B cell (primary cell): ENCODE measurements at places on chromosomes 2 and 18. TPM values are rescaled to one million over a fixed set of nuclear protein-coding genes. Genes with fewer than 3 reads are reported as not detected.
A peak's percentile ranks its signal among the peaks of the same experiment; 100 is the strongest.

Gene CASP10
- polyA plus RNA-seq = 13.7 and 16.0 TPM in 2 replicates

Gene ANKRD62
- polyA plus RNA-seq = not detected in 2 replicates

Gene GTF2A1L
- not detected in 2 replicates for polyA plus RNA-seq

Gene INPP5D
- polyA plus RNA-seq = 144 and 152 TPM in 2 replicates

Gene COL4A3
- 18.4 and 33.4 TPM in 2 replicates for polyA plus RNA-seq

Gene GNLY
- polyA plus RNA-seq = 3.9 and 18.1 TPM in 2 replicates

DNA sequence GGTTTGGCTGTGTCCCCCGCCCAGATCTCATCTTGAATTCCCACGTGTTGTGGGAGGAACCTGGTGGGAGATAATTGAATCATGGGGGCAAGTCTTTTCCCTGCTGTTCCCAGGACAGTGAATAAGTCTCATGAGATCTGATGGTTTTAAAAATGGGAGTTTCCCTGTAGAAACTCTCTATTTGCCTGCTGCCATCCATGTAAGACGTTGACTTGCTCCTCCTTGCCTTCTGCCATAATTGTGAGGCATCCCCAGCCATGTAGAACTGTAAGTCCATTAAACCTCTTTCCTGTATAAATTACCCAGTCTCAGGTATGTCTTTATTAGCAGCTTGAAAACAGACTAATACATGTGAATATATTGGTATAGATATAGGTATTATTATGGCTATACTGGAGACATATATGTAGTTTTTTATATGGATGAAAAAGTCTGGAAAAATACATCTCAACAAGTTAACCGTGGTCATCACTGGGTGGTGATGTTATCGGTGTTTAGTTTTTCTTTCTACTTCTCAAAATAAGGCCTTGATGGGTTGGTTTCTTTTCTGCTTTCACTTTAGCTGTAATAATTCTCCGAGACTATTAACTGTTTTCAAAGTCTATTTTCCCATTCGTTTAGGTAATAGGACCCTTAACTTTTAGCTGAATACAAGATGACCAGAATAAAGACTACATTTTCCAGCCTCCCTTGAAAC lies 39.1 kb upstream of the NCOA1 start:
- no peaks in the 10 kb centered on the region for H3K36me3 ChIP-seq
- no peak overlapping the region for H3K27ac ChIP-seq
- no peaks in the 10 kb centered on the region for H3K27me3 ChIP-seq
- no peaks in the 10 kb centered on the region for H3K4me1 ChIP-seq
- DNase-seq = no peak
- H3K4me3 ChIP-seq = no peak overlapping the region

GRCh38 chr2:191150600-191151330 lies at the start of gene STAT4:
Gene STAT4, minus strand, starts transcription at chr2:191150994. Its CDS starts 2,791 bp downstream, at chr2:191148203.
- no peaks in the 10 kb centered on the region for H3K36me3 ChIP-seq
- H3K4me1 ChIP-seq = peaks cover 16% of the 10 kb centered on the region
- peak within 1 kb of the TSS; percentile 97 for H3K4me3 ChIP-seq
- H3K27me3 ChIP-seq = no peaks in the 10 kb centered on the region
- H3K27ac ChIP-seq = peak within 1 kb of the TSS; percentile 53

DNA sequence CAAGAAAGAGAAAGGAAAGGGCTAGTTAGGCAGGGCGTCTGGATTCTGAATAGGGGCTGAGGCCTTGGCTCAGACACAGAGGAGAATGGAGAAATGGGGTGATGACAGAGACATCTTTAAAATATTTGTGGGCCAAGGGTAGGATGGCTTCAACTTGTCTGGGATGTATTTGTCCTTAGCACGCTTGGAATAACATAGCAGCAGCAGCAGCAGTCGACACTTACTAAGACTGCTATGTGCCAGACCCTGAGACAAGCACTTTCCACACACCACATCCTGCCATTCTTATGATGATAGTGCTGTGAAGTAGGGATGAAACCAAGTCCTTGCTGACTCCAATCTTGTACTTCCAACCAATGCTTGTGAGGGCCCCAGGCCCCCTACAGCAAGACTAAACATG lies 2.6 kb downstream of the IL1RL1 start:
- DNase-seq = no peak
- no peak overlapping the region for H3K27ac ChIP-seq
- H3K36me3 ChIP-seq = no peaks in the 10 kb centered on the region
- no peaks in the 10 kb centered on the region for H3K4me1 ChIP-seq

DNA sequence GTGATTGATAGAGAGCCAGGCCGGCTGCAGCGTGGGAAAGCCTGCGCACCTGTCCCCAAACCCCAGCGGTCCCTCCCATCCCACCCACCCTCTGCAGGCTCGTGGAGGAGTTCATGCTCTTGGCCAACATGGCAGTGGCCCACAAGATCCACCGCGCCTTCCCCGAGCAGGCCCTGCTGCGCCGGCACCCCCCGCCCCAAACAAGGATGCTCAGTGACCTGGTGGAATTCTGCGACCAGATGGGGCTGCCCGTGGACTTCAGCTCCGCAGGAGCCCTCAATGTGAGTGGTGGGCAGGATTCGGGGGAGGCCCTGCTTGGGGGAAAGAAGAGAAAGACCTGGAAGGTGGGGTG lies 48.9 kb upstream of the ALPP start:
- no peak overlapping the region for H3K27ac ChIP-seq
- H3K36me3 ChIP-seq = peaks cover 5% of the 10 kb centered on the region
- DNase-seq = no peak
- H3K4me1 ChIP-seq = no peaks in the 10 kb centered on the region
- no peak overlapping the region for H3K4me3 ChIP-seq

DNA sequence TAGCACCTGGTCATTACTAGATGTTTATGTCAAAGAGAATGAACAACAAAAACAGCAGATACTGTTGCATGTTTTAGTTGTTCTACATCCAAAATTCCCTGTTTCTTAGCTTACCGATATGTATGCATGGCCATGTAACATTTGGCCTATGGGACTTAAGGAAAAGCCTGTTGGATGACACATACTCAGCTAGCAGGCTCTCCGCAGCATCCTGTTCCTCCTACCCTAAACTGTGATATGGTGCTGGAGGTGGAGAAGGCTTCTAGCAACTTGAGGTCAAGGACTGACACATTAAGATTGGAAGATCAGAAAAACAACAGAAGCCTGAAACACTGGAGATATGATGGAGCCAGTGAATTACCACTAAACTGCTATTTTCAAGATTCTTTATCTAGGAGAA lies 537.8 kb downstream of the LRRTM4 start:
- H3K27me3 ChIP-seq = no peaks in the 10 kb centered on the region
- H3K36me3 ChIP-seq = no peaks in the 10 kb centered on the region
- H3K4me1 ChIP-seq = no peaks in the 10 kb centered on the region
- no peak overlapping the region for H3K27ac ChIP-seq

DNA sequence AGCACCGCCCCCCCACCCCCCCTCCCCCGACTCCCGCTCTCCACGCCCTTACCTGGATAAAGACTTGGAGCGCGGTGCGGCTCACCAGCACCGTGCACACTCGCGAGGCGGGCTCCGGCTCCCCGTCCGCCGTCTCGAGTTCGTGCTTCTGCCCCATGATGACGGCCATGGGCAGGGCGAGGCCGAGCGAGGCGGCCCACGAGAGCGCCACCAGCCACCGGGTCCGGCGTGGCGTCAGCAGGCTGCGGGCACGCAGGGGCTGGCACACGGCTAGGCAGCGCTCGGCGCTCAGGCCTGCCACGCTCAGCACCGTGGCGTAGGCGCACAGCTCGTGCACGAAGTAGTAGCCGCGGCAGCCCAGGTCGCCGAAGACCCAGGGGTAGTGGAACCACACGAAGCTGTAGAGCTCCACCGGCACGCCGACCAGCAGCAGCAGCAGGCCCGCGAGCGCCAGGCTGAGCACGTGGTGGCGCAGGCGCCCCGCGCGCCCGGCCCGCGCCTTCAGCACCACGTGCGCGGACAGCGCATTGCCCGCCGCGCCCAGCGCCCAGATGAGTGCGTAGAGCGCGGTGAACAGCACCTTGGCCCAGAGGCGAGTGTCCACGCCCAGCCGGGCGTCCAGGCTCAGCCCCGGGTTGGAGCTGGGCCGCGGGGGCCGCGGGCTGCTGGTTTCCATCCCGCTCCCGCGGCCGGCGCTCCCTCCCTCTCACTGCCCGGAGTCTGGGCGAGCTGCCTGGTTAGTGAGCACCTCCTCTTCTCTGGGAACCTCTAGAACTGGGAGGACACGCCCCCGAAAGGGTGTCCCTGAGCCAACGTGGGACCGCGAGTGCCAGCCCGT lies at the start of gene NTSR2:
NTSR2 (minus strand) TSS at position 742 of the 838 bp plus-strand sequence; CDS start at position 676, 66 bp downstream.
- peak; percentile 41 for DNase-seq
- H3K27ac ChIP-seq = no peak within 1 kb of the TSS
- H3K4me1 ChIP-seq = peaks cover 6% of the 10 kb centered on the region
- no peak within 1 kb of the TSS for H3K4me3 ChIP-seq
- H3K27me3 ChIP-seq = peaks cover 5% of the 10 kb centered on the region

DNA sequence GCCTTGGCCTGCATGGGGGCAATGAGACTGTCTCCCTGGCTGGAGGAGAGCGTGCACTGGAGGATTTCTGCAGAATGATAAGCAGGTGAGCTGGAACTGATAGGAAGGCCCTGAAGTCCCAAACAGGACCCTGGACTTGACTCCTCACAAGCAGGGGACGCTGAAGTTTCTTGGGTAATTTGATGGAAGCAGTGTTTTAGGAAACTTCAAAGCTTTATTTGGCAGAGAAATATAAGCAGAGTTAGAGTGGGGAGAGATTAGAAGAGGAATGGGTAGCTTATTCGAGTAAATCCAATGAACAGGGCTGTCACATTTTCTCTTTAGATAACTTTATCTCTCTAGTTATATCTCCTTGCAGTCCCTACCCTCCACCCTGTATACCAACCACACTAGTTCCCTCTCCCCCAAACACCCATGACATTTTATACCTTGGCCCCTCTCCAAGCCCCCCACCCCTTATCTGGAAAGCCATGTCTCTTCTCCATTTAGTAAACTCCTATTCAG lies 73.6 kb upstream of the IGFBP5 start:
- no peaks in the 10 kb centered on the region for H3K36me3 ChIP-seq
- H3K27me3 ChIP-seq = no peaks in the 10 kb centered on the region
- no peak overlapping the region for H3K4me3 ChIP-seq
- no peak overlapping the region for H3K27ac ChIP-seq
- no peaks in the 10 kb centered on the region for H3K4me1 ChIP-seq

DNA sequence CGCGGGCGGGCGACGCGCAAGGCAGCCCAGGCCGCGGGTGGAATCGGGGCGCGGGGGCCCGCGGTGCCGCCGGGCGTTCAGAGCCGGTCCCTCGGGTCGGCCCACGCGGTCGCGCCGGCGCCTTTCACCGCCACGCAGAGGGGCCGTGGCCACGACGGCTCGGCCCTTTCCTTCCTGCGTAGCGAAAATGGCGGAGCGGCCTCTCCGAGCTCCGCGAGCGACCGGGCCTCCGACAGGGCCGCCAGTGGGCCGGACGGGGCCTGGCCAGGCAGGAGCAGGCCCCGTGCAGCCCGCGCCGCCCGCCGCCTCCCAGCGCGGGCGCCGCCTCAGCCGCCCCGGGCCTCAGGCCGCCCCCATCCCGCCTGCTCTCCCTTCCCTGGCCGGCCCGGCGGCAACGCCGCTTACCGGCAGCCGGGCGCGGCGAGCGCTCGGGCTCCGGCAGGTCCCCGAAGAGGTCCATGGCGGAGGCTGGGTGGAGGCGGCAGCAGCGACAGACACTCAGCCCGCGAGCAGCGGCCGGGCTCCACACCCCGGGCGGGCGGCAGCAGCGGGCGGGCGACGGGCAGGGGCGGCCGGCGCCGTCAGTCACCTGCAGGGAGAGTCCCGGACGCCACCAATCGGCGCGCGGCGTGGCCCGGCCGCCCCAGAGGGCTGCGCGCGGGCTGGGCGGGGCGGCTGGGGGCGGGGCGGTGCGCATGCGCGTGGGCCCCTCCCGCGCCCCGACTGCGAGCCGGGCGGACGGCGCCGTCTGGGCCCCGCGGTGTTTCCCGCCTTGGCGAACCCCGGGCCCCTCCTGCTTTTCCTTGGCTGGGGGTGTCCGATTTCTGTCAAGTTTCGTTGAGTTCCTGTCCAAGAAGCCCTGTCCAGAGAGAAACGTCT lies at the start of gene ILKAP:
ILKAP (minus strand) TSS at position 602 of the 879 bp plus-strand sequence; CDS start at position 460, 142 bp downstream.
- H3K4me3 ChIP-seq = peak within 1 kb of the TSS; percentile 71
- peak; percentile 93 for DNase-seq

DNA sequence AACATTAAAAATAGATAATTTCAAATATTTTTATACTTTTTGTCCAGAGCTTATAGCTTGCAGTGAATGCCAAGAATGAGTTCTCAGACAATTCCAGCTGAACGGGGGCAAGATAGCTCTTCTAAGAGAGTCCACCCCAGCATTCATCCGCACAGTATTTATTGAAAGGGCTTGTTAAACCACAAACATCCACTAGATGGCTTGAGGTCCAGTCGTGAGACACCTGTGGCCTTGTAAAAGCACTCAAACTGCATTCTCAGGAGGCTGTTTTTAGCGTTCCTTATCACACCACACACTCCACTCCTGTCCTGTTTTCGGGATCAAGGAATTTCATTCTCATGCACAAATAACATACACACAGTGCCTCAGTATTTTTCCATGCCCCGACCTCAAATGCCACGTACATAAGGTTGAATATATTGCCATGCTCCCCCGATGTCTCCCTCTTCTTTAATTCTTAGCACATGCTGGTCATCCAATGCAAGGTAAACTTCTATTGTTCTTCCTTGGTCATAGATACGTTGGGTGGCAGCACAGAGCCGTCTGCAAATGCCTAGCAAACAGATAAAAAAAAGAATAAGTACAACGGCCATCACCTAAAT lies 47.4 kb downstream of the DNAJC10 start:
- H3K4me3 ChIP-seq = no peak overlapping the region
- H3K27me3 ChIP-seq = no peaks in the 10 kb centered on the region
- peak; percentile 16 for DNase-seq
- H3K27ac ChIP-seq = no peak overlapping the region
- H3K4me1 ChIP-seq = no peaks in the 10 kb centered on the region
- H3K36me3 ChIP-seq = peaks cover 35% of the 10 kb centered on the region

DNA sequence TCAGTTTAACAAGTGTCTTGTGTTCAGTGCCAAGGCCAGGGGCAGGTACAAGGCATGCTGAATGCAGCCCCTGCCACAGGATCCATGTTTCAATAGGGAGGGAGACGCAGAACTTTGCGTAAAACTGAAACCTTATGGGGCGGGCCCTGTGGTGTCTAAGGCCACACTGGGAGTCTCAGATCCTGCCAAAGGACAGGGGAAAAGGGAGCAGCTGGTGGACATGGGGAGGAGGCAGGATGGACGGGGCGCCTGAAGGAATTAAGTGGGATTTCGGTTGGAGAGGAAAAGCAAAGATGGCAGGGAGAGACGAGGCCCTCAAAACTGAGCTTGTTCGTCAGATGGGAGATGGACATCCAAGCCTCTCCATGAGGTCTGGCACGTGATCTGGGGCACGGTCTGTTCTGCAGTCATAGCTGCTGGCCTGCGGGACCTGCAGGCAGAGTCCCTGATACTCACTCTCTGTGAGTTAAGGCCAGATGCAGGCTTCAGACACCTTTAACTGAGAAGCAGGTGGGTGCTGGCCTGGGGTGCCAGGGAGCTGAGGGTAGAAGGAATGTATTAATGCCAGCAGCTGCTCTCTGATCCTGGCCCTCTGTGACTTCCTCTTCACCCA lies 48.8 kb downstream of the TCF7L1 start:
- no peak for DNase-seq
- no peaks in the 10 kb centered on the region for H3K36me3 ChIP-seq
- no peak overlapping the region for H3K27ac ChIP-seq
- no peaks in the 10 kb centered on the region for H3K4me1 ChIP-seq

GRCh38 chr2:46393347-46393820 lies 86.0 kb upstream of the TMEM247 start:
- no peak overlapping the region for H3K27ac ChIP-seq
- no peak for DNase-seq
- no peak overlapping the region for H3K4me3 ChIP-seq
- H3K36me3 ChIP-seq = no peaks in the 10 kb centered on the region
- no peaks in the 10 kb centered on the region for H3K4me1 ChIP-seq

- no peak overlapping the region for H3K27ac ChIP-seq
- no peak overlapping the region for H3K4me3 ChIP-seq
- DNase-seq = no peak
- H3K27me3 ChIP-seq = no peaks in the 10 kb centered on the region
Measured at GRCh38 chr2:70830366-70830765, 5.2 kb downstream of the CD207 start.

- H3K27me3 ChIP-seq = no peaks in the 10 kb centered on the region
- no peaks in the 10 kb centered on the region for H3K36me3 ChIP-seq
- DNase-seq = no peak
- no peak overlapping the region for H3K27ac ChIP-seq
- H3K4me1 ChIP-seq = no peaks in the 10 kb centered on the region
Measured at GRCh38 chr2:149732001-149732685, 144.6 kb upstream of the MMADHC start.
